ENCODE measurements at places on chromosomes 4 and X.

DNA sequence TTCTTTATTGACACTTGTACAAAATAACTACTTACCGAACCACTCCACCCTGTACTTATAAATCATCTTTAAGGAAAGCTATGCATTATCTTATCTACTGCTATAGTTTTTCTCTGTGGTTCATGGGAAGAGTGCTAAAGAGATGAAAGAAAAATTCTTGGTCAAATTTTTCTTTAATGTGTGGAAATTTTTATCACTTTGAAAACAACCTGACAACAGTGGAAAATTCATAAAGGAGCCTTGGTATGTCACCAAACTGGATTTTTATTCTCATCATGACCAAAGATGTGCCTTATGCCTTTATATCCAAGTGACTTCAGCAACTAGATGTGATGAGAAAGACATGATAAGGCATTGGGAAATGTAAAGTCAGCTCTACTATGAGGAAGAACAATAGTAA, 67.2 kb upstream of the SPP1 start:
- no peak for DNase-seq

DNA sequence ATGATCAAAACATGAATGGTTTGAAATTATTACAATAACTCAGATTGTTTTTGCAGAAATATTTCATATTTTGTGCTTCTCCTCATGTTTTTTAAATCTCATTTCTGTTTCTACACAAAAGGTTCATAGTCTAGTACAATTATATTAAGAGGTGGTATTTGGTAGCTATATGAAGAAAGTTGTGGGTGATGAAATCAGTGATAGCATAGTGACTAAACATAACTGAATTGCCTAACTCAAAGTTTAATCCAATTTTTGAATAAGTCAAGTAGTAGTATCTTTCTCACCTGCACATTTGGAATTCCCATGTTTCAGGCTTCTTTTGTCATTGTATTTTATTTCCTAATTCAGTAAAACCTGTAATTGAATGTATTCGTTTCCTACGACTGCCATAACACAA, 648.7 kb downstream of the GRID2 start:
- DNase-seq, result no peak

GRCh38 chr4:107034091-107034995, 1.8 kb downstream of the DKK2 start:
- DNase-seq, result no peak

DNA sequence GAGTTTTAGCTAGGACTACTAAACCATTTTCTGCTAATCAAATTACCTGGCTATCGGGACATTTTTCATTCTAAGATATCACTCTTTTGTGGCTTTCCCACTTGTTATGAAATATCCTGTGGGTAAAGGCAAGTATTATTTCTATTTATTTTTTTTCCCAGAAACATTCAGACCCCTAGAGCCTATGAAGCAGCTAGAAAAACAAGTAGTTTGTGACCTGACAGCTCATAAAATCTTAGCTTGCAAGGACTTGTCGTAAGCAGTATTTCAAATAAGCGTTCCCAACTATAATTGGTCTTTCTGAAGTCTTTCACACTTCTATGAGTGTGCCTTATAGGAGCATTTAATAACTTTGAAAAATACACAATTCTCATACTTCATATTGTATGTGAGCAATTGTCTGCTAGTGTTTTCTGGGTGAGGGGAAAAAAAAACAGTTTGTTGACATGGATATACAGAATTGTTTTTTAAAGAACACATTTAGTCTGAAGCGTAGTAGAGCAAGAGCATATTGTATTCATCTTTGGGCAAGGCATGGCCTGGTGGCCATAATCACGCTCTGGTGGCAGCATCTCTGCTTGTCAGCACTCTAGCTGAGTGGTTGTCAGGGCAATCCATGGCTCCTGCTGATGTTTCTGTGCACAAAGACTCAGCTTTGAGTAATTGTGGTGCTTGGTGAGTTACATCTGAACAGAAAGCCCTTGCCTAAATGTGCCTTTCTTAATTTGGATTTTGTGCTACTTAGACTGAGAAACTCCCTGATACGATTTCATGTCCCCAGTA, 2.6 kb downstream of the MCUB start:
- DNase-seq, result no peak

DNA sequence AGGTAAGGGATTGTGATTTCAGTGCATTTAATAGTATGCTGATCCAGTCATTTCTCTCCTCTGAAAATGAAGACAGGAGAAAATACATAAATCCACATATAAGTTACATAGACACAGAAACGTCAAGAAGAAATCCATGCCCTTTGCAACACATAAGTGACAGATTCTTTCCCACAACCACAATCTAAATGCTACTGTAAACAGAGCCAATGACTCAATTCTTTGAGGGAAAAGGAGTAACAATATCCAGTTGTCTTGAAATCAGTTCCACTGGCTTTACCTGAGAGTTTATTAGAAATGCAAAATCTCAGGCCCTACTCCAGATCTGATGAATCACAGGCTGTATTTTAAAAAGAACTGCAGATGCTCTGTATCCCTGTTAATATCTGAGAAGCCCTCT, 66.4 kb downstream of the ARAP2 start:
- no peak for DNase-seq

DNA sequence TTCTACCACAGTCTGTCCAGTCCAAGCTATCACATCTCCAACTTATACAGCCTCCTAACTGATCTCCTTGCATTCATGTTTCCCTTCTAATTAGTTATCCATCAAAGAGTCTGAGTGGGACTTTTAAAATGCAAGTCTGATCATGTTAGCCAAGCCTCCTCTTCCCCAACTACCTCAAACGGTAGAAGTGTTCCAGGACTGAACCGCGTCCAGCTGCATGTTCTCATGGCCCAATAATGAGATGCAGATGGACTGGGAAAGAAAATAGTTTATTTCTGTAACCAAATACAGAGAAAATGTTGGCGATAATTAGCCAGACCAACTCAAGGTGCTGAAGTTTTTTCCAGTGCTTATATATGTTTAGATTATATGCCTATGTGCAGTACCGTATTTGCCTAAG, 46.6 kb upstream of the PPP1R2C start:
- DNase-seq, result no peak

DNA sequence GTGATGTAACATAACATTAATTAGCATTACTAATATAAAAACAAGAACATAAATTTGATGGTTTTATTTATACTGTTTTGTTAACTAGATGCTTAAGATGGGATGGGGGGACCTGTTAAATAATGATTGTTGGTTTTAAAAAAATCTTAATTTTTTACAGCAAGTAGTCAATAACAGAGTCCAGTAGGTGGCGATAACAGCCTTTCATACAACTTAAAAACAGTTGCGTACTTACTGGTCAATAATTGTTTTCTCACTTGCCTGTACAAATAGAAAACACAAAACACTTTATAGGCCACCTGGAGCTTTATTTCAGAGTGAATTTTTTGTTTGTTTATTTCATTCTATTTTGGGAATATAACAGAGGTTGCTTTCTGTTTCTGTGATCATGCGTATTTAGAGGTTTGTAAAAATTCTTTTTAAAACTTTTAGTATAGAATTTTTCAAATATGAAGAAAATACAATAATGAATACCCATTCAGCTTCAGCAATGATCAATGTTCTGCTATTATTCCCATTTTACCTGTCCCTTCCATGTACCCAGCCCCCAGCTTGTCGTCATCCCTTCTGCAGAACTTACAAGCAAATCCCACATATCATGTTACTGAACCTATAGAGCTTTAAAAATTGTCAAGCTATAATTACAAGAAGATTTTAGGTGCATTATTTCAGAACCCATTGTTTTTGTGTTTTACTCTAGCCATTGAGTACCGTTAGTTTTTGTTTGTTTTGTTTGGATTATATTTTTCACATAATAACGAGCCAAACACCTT, 97.1 kb downstream of the MRPL1 start:
- DNase-seq, result no peak

GRCh38 chr4:95129821-95130311, 372.1 kb downstream of the BMPR1B start:
- no peak for DNase-seq

- DNase-seq, result no peak
These were observed 253.9 kb downstream of the GLUD2 start for GRCh38 chrX:121301356-121301755.

DNA sequence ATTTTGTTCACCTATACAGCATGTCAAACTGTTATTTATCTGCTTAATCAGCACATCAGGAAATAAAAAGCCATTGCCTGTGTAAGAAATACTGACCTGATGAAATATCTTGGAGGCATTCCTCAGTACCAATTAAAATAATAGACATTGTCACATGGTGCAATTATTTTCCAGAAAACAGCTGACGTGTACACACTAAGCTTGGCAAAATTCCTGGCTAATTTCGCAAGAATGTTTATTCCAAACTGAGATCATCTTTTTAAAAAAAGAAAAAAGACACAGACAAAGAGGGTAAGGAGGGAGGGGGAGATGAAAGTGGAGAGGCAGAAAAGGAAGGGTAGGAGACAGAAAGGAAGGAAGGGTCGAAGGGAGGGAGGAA, 61.9 kb upstream of the NFKB1 start:
- DNase-seq, result no peak

DNA sequence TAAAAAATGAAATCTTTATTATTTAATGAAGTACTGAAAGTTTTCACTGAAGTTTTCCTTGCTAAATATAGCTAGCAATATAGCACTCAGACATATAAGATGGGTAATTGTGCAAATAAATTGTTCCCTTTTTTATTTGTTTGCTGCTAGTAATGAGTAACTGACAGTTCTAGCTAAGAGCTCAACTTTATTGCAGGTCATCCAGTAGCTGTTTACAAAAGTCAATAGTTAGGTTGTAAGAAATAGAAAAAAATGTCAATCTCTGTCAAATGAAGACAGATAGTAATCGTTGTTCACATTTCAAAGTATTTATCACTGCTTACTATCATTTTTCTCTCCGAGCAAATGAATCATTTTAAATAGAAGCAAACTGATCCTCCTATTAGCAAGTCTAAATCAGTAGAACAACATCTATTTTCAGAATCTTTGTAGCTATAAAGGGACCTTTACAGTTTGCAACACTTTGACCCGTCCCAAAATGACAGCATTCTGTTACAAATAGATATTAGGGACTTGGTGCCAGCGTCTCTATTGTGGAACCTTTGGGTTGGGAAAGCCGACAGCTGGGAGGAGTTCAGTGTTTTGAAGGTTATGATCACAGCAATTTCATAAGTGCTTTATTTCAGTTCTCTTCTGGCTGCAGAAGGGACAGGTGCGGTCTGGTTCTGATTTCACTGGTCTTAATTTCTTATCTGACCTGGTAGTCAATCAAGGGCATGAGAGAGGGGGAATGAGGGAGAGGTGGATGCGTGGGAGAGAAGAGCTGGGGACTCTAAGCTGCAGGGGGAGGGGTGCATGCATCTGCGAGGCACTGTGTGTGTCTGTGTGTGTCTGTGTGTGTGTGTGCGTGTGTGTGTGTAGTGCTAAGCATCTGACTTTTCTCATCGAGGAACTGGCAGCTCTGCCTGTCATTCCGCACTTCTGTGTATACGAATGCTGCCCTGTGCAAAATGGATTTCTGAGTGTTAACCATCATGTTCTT, 227.9 kb upstream of the PITX2 start:
- DNase-seq, result no peak
